Bronchial smooth muscle cell (primary cell): ENCODE measurements at places on chromosomes 11 and 22. TPM values are rescaled to one million over a fixed set of nuclear protein-coding genes. Genes with fewer than 3 reads are reported as not detected.

Gene GAL
- total RNA-seq: 0.09 and 0.47 TPM in 2 replicates

Gene OR51T1
- total RNA-seq: not detected in 2 replicates

Gene CAPN5
- total RNA-seq: 26.0 and 30.4 TPM in 2 replicates

Gene MYBPC3
- total RNA-seq: not detected in 2 replicates

Gene BTG4
- not detected in 2 replicates for total RNA-seq

Gene TSPAN18
- not detected in 2 replicates for total RNA-seq

Gene MS4A1
- not detected in 2 replicates for total RNA-seq

Gene APOA5
- total RNA-seq: under 0.01 TPM in 1 of 2 replicates, not detected in the other

Gene C11orf65
- total RNA-seq: 1.6 and 1.9 TPM in 2 replicates

Gene EMID1
- total RNA-seq: 0.09 TPM in 1 of 2 replicates, not detected in the other

Gene APOA4
- total RNA-seq: not detected in 2 replicates
